ENCODE measurements at places on chromosomes 5 and 9.
A peak's percentile ranks its signal among the peaks of the same experiment; 100 is the strongest.

DNA sequence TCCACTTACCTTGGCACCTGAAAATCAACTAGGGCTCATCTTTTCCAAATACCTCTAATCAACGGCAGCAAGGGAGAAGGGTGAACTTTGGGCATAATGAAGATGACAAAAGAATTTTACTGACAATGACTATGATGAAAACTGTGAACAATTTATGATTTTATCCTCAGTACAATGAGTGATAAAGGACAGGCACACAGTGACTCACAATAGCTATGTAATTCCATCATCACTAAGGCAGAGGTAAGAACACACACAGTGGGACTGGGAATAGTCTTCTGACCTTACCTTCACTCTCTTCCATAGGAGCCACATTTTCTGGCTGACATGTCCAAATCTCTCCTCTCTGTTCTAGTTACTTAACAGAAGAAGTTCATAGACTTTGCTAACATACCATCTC is 26.1 kb upstream of the KCNV2 start:
- DNase-seq: no peak

- DNase-seq: no peak
Observed at GRCh38 chr9:69997524-69997923, 46.1 kb upstream of the MAMDC2 start.

DNA sequence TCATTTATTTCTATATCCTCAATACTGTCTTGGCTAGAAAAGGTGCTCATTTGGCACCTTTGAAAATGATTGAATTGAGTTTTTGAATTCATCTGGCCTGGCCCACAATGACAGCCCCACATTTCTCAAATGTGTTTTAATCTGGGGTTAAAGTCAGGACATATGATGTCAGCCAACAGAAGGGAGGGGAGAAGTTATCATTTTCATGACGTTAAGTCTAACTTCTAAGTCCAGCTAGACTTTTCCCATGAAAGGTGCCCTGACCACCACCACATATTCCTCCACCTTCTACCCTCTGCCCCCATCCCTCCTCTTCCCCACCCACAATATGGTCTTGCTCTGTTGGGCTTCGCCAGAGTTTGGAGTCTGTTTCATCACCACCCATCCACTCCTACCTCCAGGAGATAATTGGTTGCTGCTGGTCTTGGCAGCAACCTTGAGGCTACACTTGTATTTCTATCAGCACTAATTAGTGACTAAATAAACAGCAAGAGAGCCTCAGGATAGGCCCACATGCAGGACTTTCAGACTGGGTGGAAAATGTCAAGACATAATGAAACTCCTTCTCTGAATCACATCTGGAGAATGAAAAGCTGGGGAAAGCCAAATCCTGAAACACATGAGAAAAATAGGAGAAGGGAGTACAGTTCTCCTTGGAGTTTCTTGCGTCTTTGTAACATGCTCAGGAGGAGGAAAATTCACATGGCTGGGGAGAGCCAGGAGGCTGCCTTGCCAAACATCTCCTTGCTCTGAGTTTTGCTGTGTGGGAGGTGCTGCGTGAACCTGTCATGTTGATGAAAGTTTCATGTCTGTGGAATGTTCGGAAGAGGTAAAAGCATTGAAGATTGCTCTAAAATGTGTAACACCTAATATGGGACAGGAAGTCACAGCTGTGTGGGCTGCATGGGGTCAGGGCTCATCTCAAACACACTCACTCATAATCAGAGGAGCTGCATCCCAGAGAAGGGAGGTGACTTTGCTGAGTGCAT is 544.7 kb upstream of the KLF4 start:
- DNase-seq: no peak

- peak; percentile 72 for DNase-seq
Observed at GRCh38 chr9:133003071-133003461, 24.6 kb downstream of the GFI1B start.

- no peak for DNase-seq
Observed at GRCh38 chr9:19946441-19947109, 157.7 kb upstream of the SLC24A2 start.

DNA sequence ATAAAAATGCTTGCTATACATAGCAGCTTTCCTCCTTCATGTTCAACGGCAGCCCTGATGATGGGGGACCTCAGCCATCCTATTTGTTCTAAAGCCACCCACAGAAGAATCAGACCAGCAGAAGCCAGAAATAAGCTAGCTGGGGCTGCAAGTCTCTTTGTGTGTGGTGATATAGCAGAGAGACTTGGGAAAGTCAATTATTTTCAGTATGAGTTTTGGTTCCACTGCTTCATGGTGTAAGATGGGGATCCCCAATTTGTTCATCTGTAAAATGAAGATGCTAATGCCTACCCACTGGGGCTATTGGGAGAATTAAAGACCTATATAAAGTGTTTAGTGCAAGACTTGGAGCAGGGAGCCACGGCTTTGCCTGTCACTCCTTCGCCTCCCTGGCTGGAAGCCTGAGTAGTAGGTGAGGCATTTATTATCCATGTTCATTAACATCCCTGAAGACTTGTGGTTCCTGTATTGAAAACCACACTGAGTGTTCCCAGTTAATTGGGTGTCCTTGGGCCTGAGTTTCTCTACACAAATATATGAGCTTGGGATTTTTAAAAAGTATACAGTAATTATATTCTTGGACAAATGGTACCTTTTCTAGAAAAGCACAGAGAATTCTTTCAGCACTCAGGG is 210.1 kb upstream of the SLC24A2 start:
- DNase-seq: no peak

DNA sequence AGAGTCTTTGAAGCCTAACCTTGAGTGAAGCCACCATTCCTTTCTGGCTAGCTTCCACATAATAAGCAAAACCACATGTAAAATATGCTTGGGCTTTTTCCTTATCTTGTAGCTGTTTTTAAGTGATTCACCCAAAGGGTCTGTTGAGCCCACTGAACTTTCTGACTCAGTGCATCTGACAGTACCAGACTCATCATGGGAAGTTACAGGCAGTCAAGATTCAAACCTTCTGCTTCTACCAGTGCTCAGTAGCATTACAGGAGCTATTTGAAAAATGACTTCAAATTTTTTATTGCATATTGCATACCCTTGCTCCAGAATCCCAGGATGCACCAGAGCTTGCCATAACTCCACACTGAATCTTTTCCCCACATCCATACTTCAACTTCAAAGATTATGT is 87.5 kb upstream of the PTPRD start:
- no peak for DNase-seq

GRCh38 chr5:167969998-167970397 is 321.4 kb upstream of the WWC1 start:
- DNase-seq: no peak

- no peak for DNase-seq
Observed at GRCh38 chr5:3943859-3944258, 348.2 kb downstream of the IRX1 start.

GRCh38 chr5:180553530-180553929 is 37.8 kb downstream of the SCGB3A1 start:
- DNase-seq: no peak

DNA sequence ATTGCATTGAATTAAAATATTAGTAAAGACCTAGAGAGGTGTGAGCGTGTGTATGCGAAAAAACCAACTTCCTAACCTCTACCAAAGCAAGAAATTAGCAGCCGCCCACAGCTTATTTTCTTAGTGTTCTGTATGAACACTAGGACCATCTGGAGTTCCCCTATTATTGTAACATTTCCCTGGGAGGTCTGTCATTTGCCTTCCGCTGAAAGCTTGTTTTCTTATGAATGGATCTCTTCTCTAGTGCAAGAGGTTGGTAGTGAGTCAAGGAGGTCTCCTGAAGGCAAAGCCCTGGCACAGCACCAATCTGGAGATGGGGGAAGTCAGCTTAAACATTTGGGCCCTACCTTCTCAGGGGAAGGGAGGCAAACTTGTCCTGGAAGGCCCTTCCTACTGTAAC is 10.8 kb downstream of the TNFSF8 start:
- DNase-seq: no peak

- DNase-seq: no peak
Observed at GRCh38 chr9:92171822-92172221, 56.6 kb upstream of the SPTLC1 start.

GRCh38 chr9:36791222-36791950 is 218.7 kb downstream of the MELK start:
- DNase-seq: no peak

DNA sequence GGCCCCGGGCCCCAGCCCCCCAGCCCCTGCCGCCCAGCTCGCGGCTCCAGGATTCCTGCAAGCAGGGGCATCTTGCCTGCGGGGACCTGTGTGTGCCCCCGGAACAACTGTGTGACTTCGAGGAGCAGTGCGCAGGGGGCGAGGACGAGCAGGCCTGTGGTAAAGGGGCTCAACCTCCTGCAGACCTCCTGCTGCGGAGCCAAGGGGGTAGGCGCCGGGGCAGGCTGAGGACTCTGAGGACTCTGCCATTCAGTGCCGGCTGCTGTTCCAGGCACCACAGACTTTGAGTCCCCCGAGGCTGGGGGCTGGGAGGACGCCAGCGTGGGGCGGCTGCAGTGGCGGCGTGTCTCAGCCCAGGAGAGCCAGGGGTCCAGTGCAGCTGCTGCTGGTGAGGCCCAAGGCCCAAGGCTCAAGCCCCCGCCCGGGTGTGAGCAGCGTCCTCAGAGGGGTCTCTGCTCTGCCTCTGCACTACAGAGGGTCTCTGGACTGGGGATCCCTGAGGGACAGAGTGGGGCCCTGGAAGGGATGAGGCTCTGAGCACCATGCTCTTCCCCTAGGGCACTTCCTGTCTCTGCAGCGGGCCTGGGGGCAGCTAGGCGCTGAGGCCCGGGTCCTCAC is 3.4 kb downstream of the MAMDC4 start:
- no peak for DNase-seq

- no peak for DNase-seq
Observed at GRCh38 chr5:147836439-147836838, 5.0 kb upstream of the SPINK1 start.

DNA sequence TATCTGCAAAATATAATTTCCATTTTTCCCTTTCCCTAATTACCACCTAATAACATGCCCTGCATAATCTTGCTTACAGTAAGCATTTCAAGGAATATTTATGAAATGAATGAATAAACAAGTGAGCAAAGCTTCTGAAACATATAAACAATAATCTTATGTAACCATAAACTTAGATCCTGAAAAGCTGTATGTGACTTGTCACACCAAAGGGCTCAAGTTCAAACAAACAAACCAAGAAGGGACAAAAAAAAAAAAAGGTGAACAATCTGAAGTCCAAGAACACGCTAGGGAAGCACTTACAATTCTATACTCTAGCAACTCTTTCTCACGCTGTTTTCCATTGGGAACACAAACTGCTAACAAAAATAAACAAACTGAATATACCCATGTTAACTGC is 36.3 kb downstream of the PLPP1 start:
- no peak for DNase-seq

- DNase-seq: no peak
Observed at GRCh38 chr9:132798817-132799790, 79.0 kb downstream of the AK8 start.

- DNase-seq: no peak
Observed at GRCh38 chr5:10591966-10592365, 28.1 kb downstream of the ANKRD33B start.

GRCh38 chr5:181173027-181173419 is 25.6 kb downstream of the OR2V2 start:
- DNase-seq: no peak

GRCh38 chr5:43191740-43192557 is at the start of gene NIM1K:
NIM1K (plus strand) TSS chr5:43192225; CDS start chr5:43245776, 53,551 bp downstream.
- no peak for DNase-seq

GRCh38 chr9:133570691-133571080 is 36.2 kb downstream of the ADAMTSL2 start:
- DNase-seq: no peak

GRCh38 chr5:146079695-146080373 is 25.5 kb downstream of the PLAC8L1 start:
- DNase-seq: no peak

GRCh38 chr9:20788526-20789451 is 104.7 kb downstream of the FOCAD start:
- no peak for DNase-seq

DNA sequence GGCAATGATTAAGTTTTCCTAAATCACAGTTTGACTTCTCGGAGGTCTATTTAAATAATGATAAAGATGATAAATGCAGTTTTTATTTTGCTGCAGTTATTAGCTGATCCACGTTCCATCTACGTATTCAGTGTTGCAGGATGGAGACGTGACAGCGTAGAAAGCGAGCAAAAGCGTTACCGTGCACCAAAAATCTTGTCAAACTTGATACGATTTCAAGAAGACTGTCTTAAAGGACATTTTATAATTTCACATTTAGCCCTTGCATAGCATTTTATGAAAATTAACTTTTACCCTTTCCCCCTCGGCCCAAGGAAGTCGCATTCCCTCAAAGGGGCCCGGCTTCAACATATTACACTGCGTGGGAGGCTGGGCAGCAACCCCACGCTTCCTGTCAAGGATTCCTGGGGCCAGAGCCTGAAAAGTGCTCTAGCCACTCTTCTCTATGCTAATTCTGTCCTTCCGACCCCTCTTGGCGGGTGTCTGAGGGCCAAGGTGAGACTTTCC is 7.1 kb upstream of the PURA start:
- no peak for DNase-seq

- no peak for DNase-seq
Observed at GRCh38 chr5:4243479-4244264, 648.0 kb downstream of the IRX1 start.

- no peak for DNase-seq
Observed at GRCh38 chr9:105357937-105358336, 89.9 kb upstream of the FSD1L start.

DNA sequence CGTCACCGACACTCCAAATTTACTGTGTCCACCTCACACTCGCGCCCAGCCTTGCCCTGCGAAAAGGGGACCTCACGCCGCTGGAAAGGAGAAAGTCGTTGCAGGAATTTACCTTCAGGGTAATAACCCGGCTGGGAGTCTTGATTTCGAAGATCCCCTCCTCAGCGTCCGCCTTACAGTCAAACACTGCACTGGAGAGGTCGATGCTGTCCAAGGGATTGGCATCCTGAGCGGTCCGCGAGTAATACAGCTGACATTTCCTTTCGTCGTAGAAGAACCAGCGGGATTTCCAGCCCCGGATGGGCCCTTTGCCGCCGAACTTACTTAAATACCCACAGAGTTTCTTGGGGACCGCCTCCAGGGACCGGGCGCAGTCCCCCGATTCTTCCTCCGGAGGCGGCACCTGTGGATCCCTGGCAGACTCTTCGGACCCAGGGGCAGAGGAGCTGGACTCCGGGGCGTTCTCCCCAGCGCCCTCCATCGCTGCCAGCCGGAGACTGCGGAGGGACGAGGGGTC is 330 bp downstream of the TBC1D2 start:
- peak; percentile 57 for DNase-seq

DNA sequence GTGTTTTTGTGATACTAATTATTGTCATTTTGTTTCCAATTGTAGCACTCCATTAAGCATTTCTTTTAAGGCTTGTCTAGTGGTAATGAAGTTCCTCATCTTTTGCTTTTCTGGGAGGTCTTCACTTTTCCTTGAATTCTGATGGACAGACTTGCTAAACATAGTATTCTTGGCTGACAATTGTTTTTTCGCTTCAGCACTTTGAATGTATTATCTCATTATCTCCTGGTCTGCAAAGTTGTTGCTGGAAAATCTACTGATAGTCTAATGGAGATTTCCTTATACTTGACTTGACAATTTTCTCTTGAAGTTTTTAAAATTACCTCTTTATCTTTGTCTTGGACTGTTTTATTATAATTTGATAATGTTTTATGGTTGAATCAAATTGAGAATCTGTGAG is 147.5 kb downstream of the FAM174A start:
- DNase-seq: no peak

GRCh38 chr5:116583862-116584222 is 9.2 kb upstream of the SEMA6A start:
- no peak for DNase-seq
